Tracheal epithelial cell (primary cell): ENCODE measurements at places on chromosomes 12 and 14. TPM values are rescaled to one million over a fixed set of nuclear protein-coding genes. Genes with fewer than 3 reads are reported as not detected.

The OR4K1 gene
- not detected in 2 replicates for total RNA-seq

The FBLN5 gene
- 0.24 TPM in 1 of 2 replicates, not detected in the other for total RNA-seq

The DEPDC4 gene
- 1.5 and 1.7 TPM in 2 replicates for total RNA-seq

The RTN1 gene
- under 0.01 TPM in 1 of 2 replicates, not detected in the other for total RNA-seq

The FLRT2 gene
- total RNA-seq = 3.4 and 10.6 TPM in 2 replicates

The IPO8 gene
- total RNA-seq = 21.9 and 23.0 TPM in 2 replicates

The NTN4 gene
- 47.5 and 108 TPM in 2 replicates for total RNA-seq

The ANKRD33 gene
- total RNA-seq = not detected in 2 replicates

The IFI27L1 gene
- total RNA-seq = 7.7 and 8.9 TPM in 2 replicates

The PSME2 gene
- total RNA-seq = 33.7 and 78.8 TPM in 2 replicates

The FITM1 gene
- under 0.01 and 0.24 TPM in 2 replicates for total RNA-seq

The CARMIL3 gene
- total RNA-seq = under 0.01 and 0.24 TPM in 2 replicates

The KSR2 gene
- under 0.01 TPM in 1 of 2 replicates, not detected in the other for total RNA-seq

The RIMBP2 gene
- total RNA-seq = under 0.01 TPM in 1 of 2 replicates, not detected in the other

The AQP6 gene
- total RNA-seq = not detected in 2 replicates

The STAC3 gene
- total RNA-seq = 1.1 TPM in 1 of 2 replicates, not detected in the other

The C14orf180 gene
- not detected in 2 replicates for total RNA-seq

The PRICKLE1 gene
- 0.43 and 2.9 TPM in 2 replicates for total RNA-seq

The P2RX2 gene
- not detected in 2 replicates for total RNA-seq

The KRT79 gene
- total RNA-seq = 0.21 and 0.24 TPM in 2 replicates

The ALX1 gene
- total RNA-seq = 0.43 and 0.96 TPM in 2 replicates

The KRT73 gene
- total RNA-seq = not detected in 2 replicates

The OLR1 gene
- total RNA-seq = under 0.01 and 1.4 TPM in 2 replicates

The INHBC gene
- not detected in 2 replicates for total RNA-seq
